ENCODE measurements at places on chromosomes 1 and 21.

GRCh38 chr21:35509001-35509704 lies 460.1 kb upstream of the RUNX1 start:
- DNase-seq, result no peak

GRCh38 chr1:160351629-160352028 lies 8.4 kb downstream of the NCSTN start:
- no peak for DNase-seq

DNA sequence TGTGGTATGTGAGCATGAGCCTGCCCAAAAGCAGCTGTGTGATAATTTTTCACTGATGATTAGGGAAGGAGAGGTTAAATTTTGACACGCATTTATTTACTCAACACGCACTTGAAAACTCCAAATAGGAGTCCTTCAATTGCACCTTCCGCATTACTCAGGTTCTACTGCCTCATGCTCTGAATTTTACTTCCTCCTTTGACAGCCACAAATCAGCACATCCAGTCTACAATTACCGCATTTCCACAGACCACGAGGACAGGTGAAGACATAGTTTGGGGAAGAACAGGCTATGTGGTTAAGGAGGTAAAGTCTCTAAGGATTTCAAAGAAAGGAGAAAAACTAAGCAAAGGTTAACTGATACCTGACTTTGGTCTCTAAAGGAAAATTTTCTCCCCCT lies 2.6 kb downstream of the CAPN8 start:
- no peak for DNase-seq

- DNase-seq, result no peak
These were observed 10.6 kb downstream of the G0S2 start for GRCh38 chr1:209685821-209686220.

DNA sequence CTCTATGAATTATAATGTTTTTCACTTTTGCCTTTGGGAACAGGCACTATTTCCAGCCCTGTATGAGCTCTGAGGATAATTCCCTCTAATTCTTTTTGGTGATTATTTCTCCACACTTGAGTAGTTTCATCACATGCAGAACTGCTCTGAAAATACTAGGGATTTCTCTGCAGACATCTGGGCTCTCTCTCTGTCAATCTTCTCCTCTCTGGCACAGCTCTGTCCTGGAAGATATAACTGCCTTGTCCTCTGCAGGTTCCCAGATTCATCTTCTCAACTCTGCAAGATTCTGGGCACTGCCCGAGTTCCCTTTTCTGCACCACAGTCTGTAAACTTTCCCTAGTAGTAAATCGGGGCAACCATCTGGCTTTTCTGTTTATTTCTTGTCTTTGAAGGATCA lies 131.3 kb upstream of the FMN2 start:
- DNase-seq, result no peak
